Activated CD4-positive, alpha-beta T cell treated with anti-CD3 and anti-CD28 coated beads, Interleukin-2, amount 10 ng/mL, durations not matched to agents 7 days and 5 days (primary cell): ENCODE measurements at places on chromosomes 3 and 15. TPM values are rescaled to one million over a fixed set of nuclear protein-coding genes. Genes with fewer than 3 reads are reported as not detected.

The TYRO3 gene
- 1.9 TPM for total RNA-seq

The DUOXA1 gene
- total RNA-seq, result not detected

The EEFSEC gene
- total RNA-seq, result 16.6 TPM

The SLC28A2 gene
- not detected for total RNA-seq

- no peak for DNase-seq
Measured at GRCh38 chr3:64379221-64379620, 154.0 kb upstream of the PRICKLE2 start.

GRCh38 chr3:130935761-130936492 lies 42.0 kb downstream of the ATP2C1 start:
- DNase-seq, result no peak

DNA sequence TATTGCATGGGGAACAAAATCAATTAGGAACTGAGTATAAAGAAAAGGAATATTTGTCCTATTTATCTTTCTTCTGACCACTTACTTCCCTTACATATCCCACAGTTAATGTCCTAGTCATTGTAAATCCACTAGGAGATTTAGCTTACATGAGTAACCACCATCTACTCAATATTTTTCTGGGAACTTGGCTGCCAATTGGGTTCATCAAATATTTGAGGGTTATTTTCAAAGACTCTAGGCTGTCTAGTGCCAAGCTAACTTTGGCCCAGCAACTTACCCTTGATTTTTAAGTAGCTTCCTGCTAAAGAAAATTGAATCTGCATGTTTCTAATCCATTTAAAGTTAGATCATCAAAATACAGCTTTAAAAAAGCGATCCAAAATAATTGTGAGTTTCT lies 362.5 kb upstream of the EPHA3 start:
- no peak for DNase-seq

DNA sequence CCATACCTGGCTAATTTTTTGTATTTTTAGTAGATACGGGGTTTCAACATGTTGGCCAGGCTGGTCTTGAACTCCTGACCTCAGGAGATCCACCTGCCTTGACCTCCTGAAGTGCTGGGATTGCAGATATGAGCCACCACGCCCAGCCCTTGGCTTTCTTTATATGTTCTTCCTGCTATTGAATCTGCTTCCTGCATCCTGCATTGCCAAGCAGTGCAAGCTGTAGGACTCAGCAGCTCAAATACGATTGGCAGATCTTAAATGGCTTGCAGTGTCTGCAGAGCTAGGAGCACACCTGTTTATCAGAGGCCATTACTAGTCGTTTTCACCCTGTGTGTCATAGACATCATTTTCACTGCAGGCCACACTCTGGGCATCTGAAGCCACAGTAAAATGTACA lies 426.2 kb upstream of the PPP2R3A start:
- no peak for DNase-seq

- no peak for DNase-seq
Measured at GRCh38 chr3:42652251-42652610, 1.3 kb upstream of the ZBTB47 start.

GRCh38 chr3:49217688-49218470 lies 46.5 kb downstream of the KLHDC8B start:
- DNase-seq, result no peak

GRCh38 chr3:172651936-172652625 lies 58.8 kb downstream of the NCEH1 start:
- DNase-seq, result no peak

DNA sequence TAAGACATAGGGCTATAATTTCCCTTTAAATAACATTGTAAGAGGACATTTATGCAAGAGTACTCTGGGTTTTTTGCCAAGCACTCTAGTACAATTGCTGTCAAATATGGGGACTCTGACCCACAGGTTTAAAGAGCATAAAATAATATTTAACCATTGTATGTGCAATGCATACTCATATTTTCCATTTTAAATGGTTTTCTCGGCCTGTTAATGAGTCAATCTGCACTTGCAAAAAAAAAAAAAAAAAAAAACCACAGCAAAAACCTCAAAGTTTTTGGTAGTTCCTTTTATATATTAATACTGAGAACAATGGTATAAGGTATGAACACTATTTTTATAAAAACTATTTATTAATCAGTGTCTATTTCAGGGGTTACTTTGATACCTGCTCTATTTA lies 304.0 kb upstream of the CBLB start:
- no peak for DNase-seq

GRCh38 chr3:24135280-24135679 lies 190.2 kb downstream of the NR1D2 start:
- no peak for DNase-seq
